ENCODE measurements at places on chromosomes 2 and 18.

GRCh38 chr2:230537531-230537976 is 121.6 kb downstream of the SP100 start:
- DNase-seq, result no peak

GRCh38 chr18:63511285-63511684 is 30.9 kb upstream of the SERPINB12 start:
- no peak for DNase-seq

DNA sequence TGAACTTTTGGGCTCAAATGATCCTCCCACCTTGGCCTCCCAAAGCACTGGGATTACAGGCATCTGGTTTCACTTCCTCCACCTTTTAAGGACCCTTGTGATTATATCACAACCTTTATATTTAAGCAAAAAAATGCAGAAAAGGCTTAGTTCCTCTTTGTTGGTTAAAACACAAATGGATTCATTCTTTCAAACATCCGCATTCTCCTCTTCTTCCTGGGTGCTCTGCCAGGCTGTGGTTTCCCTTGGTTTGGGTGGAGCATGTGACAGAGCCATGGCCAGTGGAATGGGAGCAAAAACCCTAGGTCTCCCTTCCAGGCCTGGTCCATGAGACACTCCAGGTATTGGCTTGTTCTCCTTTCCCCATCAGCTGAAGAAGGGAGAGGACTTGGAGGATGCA is 9.9 kb upstream of the SLC66A3 start:
- no peak for DNase-seq

DNA sequence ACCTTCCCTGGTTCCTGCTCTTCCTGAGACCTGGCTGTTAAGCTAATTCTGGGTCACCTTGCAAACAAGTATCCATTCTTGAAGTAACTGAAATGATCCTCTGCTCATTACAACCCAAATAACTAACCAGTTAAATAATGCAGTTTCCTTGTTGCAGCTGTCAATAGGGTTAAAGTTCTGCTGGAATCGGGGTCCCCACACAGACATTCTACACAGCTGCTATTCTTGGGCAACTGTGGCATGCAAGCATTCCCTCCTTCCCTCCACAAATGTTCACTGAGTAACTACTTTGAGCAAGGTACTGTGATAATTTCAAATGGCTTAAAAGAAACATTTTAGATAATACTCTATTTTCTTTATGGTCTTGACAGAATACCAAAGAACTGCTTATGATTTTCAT is 17.1 kb downstream of the RBKS start:
- DNase-seq, result no peak

GRCh38 chr2:25104736-25105135 is 62.9 kb downstream of the EFR3B start:
- DNase-seq, result no peak
